Activated CD4-positive, alpha-beta T cell treated with anti-CD3 and anti-CD28 coated beads for 36 hours (primary cell): ENCODE measurements at places on chromosomes 1 and 21. TPM values are rescaled to one million over a fixed set of nuclear protein-coding genes. Genes with fewer than 3 reads are reported as not detected.

GRCh38 chr21:14926186-14926585 lies 138.6 kb downstream of the NRIP1 start:
- no peak for DNase-seq

GRCh38 chr1:164380893-164381292 lies 178.1 kb upstream of the PBX1 start:
- no peak for DNase-seq

Gene ANGPTL3
- not detected for total RNA-seq

Gene FCGR1A
- total RNA-seq = not detected

- DNase-seq = peak; percentile 11
Observed at GRCh38 chr1:38929476-38929875, 12.2 kb downstream of the RHBDL2 start.

DNA sequence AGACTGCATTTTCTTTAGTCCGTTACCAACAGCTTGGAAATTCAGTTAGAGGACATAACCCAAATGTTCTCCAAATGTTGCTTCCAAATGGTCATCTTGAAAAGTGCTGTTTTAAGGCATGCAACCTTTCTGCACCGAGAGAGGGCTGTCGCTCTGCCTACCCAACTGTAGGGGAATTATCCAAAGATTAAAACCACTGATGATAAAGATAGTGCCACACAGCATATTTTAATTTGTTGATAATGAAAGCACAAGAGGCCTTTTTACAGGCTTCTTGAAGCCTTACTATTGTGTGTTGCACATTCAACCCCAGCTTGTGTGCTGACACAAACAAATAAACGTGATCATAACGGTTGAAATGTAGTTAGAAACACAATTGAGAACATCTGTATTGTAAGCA lies 121.5 kb downstream of the LMO4 start:
- DNase-seq = no peak

DNA sequence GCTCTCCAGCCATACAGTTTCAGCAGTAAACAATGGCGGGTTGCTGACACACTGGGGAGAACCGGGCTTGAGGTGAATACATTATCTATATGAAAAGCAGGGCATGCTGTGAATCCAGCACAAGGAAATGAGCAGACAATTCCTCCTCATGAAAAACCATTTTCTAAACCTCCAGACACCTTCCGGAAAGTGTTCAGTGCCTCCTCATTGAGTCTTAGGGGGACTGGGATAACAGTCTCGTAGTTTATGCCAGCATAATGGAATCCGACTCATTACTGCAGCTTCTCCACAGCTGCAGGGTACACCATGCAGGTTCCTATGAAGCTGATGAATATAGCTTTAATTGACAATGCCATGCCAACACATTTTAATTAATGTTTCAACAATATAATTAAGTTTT lies 284.1 kb downstream of the BACH1 start:
- DNase-seq = no peak

DNA sequence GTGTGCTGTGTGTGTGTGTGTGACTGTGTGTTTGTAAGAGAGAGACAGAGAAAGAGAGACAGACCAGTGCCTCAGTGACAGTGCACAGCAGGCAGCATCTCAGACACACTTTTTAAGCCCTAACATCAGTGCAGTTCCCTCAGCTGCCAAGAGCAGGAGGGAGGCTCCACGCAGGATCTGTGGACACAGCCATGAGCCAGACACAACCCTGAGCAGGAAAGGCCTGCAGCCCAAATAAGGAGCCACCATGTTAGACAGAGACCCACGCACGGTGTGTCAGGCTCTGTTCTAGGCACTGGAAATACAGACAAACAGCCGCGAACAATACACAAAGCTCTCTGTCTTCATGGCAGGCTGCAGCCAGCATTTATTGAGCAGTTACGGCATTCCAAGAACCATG lies 445.5 kb downstream of the MATN1 start:
- no peak for DNase-seq

DNA sequence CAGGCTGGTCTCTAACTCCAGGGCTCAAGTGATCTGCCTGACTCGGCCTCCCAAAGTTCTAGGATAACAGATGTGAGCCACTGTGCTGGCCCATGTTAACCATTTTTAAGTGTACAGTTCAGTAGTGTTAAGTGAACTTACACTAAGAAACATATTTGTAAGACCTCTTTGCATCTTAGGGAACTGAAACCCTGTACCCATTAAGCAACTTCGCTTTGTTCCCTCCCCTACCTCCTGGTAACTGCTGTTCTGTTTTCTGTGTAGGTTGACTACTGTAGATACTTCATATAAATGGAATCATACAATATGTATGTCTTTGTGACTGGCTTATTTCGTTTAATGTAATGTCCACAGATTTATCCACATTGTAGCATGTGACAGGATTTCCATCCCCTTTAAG lies 11.0 kb downstream of the NUDC start:
- no peak for DNase-seq

Gene KRTAP8-1
- total RNA-seq = not detected

GRCh38 chr1:184745929-184746638 lies 8.6 kb downstream of the EDEM3 start:
- DNase-seq = no peak

- no peak for DNase-seq
Observed at GRCh38 chr1:183908079-183908478, 103.2 kb downstream of the RGL1 start.

GRCh38 chr1:201503397-201504176 lies 3.3 kb downstream of the CSRP1 start:
- no peak for DNase-seq

Gene PRR9
- not detected for total RNA-seq

DNA sequence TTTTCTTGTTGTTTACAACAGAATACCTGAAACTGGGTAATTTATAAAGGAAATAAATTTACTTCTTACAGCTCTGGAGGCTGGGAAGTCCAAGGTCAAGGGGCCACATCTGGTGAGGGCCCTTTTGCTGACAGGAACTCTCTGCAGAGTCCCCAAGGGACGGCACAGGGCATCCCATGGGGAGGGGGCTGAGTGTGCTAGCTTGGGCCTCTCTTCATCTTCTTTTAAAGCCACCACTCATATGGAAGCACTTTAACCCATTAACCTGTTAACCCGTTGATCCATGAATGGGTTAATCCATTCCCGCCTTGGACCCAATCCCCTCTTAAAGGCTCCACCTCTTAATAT lies 76.3 kb downstream of the OBSCN start:
- DNase-seq = no peak

- DNase-seq = no peak
Observed at GRCh38 chr1:66623812-66624211, 89.9 kb downstream of the SGIP1 start.

Gene NMNAT2
- total RNA-seq = not detected
